ENCODE measurements at places on chromosomes 4 and X.
A peak's percentile ranks its signal among the peaks of the same experiment; 100 is the strongest.

- DNase-seq = no peak
These were observed 512.8 kb upstream of the PCDH7 start for GRCh38 chr4:30207389-30207788.

DNA sequence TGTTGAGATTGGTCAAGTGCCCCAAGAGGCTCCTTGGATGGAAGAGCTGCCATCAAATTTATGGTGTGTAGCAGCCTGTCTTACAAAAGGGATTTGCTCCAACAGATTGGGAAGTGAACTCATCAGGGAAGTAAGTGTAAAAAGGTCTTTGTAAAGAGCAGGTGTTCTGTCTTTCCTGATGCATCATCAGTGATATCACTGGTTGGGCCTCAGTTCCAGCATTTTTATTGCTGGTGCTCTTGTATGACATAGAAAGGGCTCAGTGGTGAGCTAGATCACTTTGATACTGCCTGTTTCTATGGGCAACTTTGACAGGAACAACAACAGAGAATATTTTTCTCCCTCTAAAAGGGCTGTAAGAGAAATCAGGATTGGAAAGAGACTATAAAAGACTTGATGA is 8.7 kb upstream of the GABRE start:
- DNase-seq = no peak

DNA sequence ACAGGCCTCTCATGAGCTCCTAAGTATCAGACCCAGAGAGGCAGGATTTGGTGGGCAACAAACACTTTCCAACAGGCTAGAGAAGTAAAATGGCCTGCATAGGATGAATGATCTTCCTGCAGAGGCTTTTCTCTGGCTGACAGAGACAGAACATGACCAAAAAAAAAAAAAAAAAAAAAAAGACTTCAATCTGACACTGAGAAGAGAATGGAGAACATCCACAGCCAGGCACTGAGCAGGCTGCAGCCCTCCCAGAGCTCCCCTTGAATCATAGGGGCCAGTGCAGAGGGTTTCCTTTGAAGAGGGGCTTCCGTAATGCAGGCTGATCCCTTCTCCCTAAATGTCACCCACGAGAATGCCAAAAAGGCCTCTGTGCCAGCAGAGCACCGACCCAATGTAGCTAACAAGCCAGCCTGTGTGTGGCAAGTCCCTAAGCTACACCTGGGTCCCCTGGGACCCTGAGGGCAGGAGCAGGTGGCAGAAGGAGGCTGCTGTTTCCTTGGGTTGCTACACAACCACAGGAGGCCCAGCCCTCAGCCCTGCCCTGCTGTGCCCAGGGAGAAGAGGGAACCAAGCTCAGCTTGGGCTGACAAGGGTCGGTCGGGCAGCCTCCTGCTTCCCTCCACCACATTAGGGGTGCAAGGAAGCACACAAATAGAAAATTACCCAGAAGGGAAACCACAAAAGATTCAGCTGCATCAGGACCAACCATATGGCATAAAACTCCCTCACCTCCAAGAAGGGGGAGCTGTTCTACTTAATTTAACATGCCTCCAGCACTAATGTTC is 55.6 kb downstream of the MAP7D2 start:
- DNase-seq = no peak

DNA sequence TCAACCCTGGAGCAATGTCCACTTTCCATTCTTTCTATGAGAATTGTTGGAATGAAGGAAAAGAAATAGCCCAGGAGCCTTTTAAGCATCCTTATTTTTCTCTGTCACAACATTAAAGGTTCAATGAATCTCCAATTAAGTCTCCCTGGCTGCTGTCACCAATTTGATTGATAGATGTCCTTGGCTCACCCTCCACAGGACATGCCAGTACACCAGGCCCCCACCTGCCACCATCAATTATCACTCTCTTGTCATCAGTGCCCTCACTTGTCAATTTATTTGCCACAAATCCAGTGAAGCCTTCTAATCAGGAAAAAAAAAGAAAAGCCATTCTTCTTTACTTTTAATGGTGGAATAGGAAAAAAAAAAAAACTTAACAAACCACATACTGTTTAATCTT is 453.6 kb downstream of the CENPC start:
- no peak for DNase-seq

GRCh38 chr4:87005690-87006425 is 71.0 kb downstream of the AFF1 start:
- peak; percentile 38 for DNase-seq

DNA sequence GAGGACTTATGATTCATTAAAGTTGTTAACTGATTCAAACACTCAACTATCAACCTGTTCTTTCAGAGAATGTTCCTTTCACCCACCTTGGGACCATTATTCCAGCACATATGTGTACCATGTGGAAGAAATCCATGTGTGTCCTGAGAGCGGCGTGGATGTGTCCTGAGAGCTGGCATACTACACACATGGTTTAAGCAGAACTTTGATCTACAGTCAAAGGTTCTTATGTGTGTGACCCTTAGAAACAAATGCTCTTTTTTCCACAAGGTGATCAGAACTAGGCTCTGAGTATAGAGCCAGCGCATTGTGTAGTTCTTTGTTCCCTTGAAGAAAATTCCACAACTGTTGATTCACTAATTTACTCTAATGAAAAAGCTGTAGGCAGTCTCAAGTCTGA is 332.0 kb downstream of the NR3C2 start:
- no peak for DNase-seq

DNA sequence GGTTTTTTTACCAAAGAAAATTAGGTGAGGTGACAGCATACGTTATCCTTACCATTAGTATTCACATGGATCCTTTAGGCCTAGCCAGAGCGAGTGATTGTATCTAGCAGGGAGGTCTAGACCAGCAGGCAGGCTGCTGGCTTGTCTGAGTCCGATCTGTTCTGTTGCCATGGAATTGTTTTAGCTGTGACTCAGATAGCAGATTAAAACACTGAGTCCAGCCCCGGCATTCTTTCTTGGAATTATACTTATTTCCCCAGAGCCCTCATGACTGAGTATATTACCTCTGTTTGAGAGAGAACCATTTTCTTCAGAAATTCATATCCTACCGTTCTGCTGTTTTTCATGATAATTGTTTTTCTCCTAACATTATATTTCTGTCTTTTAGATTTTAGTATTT is 37.4 kb downstream of the OCRL start:
- no peak for DNase-seq

GRCh38 chr4:1027915-1028238 is 16.5 kb downstream of the FGFRL1 start:
- no peak for DNase-seq
